Hepatic stellate cell (primary cell): ENCODE measurements at places on chromosomes 6 and 20.

DNA sequence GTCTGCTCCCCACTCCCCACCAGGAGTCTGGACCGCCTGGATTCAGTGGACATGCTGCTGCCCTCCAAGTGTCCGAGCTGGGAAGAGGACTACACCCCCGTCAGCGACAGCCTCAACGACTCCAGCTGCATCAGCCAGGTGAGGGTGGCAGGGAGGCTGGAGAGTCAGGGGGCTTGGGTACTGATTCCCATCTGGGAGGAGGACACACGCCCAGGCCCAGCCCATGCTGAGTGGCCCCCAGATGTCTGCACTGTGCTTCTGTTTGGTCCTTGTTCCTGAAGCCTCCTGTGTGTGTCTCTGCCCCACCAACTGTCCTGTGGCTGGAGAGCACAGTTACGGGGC, 101.6 kb upstream of the MYL9 start:
- DNase-seq, result no peak

DNA sequence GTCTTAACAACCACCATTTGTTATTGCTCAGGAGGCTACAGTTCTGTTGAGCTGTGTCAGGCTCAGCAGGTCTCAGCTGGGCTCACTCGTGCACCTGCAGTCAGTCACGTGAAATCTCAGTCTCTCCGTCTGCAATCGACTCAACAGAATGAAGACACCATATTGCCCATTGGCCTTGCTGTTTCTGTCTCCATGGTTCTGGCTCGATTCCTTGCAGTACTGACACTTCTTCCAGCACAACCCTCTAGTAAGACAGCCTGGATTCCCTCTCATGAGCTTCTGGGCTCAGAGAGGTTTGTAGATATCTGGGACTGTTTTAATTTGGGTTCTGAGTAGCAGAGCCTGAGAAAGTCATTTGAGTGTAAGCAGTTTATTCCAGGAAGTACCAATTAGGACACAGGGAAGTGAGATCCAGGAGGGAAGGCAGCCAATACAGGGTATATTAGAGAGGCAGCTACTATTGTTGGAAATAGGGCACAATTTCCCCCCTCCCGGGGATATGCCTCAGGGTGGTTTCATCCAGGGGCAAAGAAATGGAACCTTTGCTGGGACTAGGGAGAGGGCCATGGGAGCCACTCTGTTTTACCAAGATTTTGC, 87.4 kb upstream of the RALGAPA2 start:
- no peak for DNase-seq

- DNase-seq, result peak; percentile 19
Observed at GRCh38 chr6:121881974-121882667, 446.7 kb downstream of the GJA1 start.

- no peak for DNase-seq
Observed at GRCh38 chr6:36976509-36976908, 9.5 kb downstream of the MTCH1 start.

- DNase-seq, result no peak
Observed at GRCh38 chr20:50932016-50932485, 814 bp upstream of the ADNP start.

DNA sequence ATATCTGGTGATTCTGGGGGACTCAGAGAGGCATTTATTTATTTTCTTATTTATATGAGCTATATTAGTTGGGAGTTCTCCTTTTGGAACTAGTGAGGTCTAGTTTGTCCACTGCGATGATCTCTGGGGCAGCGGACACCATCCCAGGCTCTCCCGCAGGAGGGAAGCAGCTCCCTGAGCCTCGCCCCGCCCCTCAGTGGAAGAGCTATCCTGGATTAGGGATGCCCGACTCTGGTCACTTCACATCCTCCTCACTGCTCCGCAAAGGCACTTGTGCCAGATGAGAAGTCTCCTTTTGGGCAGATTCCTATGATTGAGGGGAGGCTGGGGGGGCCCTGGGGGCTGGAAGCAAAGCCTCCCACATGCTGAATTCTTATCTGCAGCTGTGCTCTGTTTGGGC, 3.6 kb upstream of the MAS1 start:
- no peak for DNase-seq
